ENCODE measurements at places on chromosomes 5 and 9. TPM values are rescaled to one million over a fixed set of nuclear protein-coding genes. Genes with fewer than 3 reads are reported as not detected.

CCDC171 gene
- 3.5 TPM for total RNA-seq

DNA sequence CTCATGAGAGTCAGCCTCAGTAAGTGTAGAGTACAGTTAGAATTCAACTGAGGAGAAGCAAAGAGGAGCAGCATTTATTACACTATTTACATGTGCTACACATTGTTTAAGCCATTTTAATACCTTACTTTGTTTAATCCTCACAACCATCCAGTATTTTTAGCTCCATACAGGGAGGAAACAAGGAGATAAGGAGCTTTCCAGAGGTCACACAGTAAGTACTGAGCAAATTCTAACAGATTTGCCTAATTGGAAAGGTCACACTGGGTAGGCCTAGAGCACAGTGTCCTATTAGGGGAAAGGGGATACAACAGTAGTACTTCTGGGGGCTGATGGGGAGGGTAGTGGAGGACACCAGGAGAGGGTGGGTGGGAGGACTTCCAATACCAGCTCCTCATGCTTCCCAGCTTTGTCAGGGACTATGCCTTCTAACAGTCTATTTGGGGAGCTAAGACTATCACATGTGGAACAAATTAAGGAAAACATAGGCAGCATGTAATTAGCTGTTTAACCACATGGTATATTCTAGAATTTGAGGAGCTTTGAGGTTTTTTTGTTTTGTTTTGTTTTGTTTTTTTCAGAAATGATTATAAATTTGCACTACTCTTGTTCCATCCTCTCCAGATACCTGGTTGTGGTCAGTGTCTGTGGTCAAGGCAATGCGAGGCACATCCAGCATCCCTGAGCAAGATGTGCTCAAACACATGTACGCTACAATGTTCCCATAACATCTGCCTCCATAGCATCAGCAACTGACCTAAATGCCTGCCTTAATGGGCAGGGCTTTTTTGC is 96.0 kb upstream of the SLC12A2 start:
- no peak for DNase-seq

DNA sequence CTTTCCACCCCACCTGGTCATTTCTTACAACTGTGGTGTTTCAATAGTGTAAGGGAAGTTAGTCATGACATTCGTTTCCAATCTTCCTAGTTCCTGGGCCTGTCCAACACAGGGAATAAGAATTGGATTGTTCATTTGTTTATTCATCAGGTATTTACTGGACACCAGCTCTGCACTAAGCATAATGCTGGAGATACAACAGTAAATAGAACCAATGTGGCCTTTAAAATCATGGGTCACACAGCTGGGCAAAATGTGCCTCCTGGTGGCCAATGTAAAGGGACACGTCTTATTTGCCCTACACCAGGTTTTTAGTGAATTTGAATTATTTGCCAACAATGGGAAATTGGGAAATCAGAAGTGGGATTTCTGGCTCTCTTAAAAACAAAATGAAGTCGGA is 10.4 kb downstream of the ABLIM3 start:
- no peak for DNase-seq

- no peak for DNase-seq
Measured at GRCh38 chr9:100108559-100108958, 9.5 kb downstream of the INVS start.

DNA sequence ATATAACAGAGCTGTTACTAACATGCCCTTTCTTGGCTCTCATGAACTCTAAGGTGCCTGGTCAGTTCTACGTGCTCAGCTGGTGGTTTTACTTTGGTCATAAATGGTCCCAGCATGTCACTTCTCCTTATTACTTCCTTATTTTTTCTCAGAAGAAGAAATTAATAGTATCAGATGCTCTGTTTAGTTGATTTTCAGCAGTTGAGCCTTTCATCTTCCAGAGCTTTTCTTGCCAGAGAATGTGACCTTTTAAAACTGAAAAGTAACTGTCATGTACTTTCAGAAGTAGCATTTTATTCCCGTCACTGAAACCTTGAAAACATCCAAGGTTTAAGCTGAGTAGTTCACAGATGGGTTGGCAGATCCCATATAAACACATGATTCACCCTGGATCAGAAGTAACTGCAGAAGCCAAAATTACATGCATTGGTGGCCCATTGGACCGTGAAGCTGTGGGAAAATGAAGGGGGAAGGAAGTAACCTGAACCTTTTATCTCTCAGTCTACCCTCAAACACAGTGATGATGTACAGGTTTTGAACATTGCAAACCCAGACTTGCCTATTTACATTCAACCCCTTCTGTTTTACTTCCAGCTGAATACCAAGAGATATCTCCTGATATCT is 50.5 kb downstream of the HACD4 start:
- DNase-seq = no peak

DNA sequence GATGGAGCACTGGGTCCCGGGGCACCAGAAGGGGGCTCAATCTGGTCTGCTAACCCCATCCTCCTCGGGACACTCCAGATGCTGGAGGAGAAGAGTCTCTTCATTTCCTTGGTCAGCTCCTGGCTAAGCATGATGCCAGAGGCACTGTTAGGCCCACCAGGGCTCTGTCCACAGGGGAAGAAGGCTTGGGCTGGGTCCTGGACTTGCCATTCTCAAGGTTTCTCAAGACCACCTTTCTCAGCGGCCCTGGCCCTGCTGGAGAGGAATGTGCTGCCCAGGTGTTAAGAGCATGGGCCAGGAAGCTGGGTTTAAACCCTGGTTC is 7.9 kb downstream of the SH2D3C start:
- DNase-seq = no peak

- DNase-seq = no peak
Measured at GRCh38 chr5:74963407-74963806, 89.0 kb downstream of the GCNT4 start.

DNA sequence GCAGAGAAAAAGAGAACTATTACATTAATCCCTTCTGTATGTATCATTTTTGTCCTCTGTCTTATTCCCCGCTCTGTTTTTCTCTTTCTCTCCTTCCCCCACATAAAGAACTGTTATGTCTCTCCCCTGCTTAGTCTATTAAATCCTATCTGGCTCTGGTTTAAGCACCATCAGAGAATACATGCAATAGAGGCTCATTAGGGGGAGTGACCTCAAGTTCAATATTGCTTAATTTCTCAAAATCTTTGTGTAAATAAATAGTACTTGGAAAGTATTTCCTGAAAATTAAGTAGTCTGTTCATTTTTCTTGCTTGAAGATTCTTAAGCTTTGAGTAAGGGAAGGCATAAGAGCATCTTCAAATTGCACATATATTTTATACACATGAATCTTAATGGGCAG is 41.2 kb upstream of the FAM174A start:
- no peak for DNase-seq

- DNase-seq = peak; percentile 67
Measured at GRCh38 chr5:115190388-115190787, 20.7 kb upstream of the TRIM36 start.

- DNase-seq = no peak
Measured at GRCh38 chr9:125341566-125341965, 79.9 kb downstream of the GAPVD1 start.

DNA sequence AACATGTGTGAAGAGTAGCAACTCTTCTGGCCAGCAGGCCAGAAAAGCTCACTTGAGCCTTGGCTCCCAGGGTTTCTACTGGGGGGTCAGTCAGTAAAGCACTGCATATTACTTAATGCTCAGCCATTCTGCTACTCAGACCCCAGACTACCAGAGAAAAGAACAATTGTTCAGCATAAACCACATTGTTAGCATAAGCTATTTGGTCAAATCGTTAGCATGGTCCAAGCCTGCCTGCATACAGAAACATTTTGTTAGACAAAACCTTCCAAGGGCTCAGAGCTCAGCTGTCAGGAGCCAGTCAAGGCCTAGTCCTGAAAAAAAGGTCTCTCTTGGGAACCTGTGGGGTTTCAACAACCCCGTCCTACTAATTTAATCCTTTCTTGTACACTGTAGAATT is 449.3 kb downstream of the PRR16 start:
- DNase-seq = no peak

DNA sequence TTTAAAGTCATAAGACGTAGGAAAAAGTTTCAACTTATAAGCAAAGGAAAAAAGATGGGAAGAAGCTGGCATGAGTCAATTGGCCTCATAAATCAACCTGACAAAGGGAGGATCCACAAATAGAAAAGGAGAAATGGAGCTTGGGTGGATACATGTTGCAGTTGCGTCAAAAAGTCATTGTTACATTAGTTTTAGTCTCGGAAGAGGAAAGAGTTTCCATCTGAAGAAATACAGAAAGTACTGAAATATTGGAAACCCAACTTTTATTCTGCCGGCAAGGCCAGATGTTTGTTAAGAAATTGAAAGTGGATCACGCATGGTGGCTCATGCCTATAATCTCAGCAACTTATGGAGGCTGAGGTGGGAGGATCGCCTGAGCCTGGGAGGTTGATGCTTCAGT is 11.3 kb upstream of the TIMD4 start:
- no peak for DNase-seq

NEURL1B gene
- 60.5 TPM for total RNA-seq

ISL1 gene
- 0.52 TPM for total RNA-seq

OR1L8 gene
- not detected for total RNA-seq

GRCh38 chr5:146188358-146188757 is 5.9 kb upstream of the LARS1 start:
- no peak for DNase-seq

PDCD1LG2 gene
- 1.1 TPM for total RNA-seq

- DNase-seq = peak; percentile 62
Measured at GRCh38 chr5:141871870-141872269, 6.3 kb downstream of the PCDH1 start.

DNA sequence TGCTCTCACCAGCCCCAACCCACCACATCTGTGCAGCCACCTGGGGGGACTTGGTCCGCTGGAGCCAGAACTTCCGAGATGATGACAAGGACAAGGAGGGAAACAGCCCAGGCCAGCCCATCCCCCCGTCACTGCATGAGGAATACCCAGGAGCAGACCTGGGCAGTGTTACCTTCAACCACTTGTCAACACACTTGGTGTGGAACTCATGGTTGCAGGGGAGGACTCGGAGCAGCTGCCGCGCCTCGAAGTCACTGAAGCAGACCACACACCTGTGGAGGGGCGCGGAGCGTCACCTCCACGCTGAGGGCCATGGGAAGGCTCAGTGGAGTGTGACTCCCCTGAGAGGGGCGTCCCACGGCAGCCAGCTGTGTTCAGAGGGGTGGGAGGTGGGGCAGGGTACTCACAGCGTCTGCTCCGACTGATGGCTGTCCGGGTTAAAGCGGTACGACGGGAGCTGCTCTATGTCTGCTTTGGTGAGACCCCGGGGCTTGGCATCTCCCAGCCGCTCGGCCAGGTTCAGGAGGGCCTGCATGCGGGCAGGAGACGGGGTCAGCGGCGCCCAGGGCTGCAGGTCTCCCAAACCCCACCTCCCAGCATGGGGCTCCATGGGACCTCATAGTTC is 8.0 kb downstream of the RNF44 start:
- no peak for DNase-seq

DNA sequence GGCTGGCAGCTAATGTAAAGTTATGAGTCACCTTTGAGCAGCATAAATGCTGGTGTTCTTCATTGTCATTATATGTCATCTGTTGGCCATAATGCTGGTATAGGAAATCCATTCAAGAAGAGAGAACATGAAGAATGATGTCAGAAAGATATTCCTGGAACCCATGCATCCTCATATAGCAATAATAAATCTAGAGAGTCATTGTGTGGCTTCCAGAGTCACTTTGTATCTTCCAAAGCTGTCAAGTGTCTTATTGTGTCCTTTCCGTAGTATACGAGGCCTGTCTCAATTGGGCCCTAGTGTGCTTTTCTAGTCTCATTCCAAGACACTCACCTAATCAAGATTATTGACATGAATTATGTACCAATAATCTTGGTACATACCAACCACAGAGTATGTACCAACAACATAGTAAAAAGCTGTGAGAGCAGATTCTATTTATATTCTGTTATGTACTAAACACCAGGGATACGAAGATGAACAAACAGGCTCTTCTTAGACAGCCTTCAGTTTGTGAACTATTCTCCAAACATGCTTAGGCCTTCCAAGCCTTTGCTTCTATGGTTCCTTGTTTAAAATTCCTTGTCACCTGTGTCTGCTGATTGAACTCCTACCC is 110.1 kb downstream of the ERCC6L2 start:
- DNase-seq = no peak

GNG10 gene
- total RNA-seq = 25.8 TPM

SLC9A3 gene
- total RNA-seq = 78.1 TPM

DNA sequence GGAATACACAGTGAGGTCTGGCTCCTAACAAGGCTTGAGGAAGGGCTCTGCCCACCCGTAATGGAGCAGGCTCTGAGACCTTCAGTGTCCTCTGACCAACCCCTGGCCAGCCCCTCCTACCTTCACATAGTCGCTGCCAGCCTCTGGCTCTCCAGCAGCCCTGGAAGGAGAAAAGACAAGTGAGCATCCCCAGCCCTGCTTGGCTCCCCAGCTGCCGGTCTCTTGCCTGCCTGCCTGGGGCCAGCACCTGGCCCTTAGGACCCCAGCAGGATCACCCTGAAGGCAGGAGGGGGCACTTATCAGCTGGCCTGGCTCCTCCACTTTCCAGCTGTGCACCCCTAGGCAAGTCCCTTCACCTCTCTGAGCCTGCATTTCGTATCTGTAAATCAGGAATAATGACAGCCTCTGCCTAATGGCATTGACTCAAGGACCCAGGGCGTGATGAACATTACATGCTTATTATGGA is 16.9 kb downstream of the SH2D3C start:
- DNase-seq = no peak

DNA sequence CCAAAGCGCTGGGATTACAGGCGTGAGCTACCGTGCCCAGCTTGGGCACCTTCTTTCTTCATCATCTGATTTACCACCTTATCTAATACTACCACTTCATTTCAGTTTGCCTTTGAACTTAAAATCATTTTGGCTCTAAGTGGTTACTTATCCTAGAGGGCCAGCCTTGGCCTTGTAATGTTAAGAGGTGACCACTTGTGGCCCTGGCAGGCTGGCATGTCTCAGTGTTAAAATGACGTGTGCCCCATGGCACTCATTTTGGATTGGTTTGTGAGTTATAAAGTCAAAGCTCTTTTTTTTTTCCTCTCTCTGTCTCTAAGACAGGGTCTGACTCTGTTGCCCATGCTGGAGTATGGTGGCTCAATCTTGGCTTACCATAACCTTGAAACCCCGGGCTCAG is 17.8 kb downstream of the HABP4 start:
- no peak for DNase-seq

EIF4E1B gene
- not detected for total RNA-seq

- no peak for DNase-seq
Measured at GRCh38 chr9:18009902-18010301, 431.0 kb downstream of the SH3GL2 start.

DNA sequence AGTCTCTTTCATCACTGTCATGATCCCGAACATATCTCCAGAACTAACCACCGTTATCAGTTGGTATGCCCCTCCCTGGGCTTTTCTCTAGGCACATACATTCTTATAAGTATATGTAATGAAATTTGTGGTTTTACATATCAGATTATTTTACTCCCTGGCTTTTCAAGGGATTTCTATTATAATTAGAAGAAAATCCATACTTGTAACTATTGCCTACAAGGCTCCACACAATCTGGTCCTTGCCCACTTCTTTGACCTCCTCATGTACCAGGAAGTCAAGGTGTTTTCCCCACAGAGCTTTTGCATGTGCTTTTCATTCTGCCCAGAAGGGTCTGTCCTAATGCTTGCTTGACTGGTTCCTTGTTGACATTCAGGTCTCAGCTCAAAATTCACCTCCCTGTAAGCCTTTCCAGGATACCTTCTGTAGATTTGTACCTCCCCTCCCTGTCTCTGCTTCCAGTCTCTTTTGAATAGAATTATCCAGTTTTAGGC is 33.6 kb upstream of the HSD17B4 start:
- DNase-seq = no peak

GRCh38 chr5:87268970-87269377 is 1.3 kb downstream of the RASA1 start:
- DNase-seq = no peak

- DNase-seq = peak; percentile 63
Measured at GRCh38 chr9:114098936-114099668, at the start of gene KIF12. TSS of gene KIF12 (minus strand) at chr9:114099292. CDS start at chr9:114099276, 16 bp downstream.

CMBL gene
- total RNA-seq = 172 TPM

Data from left colon (tissue), 2 donors.